ENCODE measurements at places on chromosomes 7 and 10. TPM values are rescaled to one million over a fixed set of nuclear protein-coding genes. Genes with fewer than 3 reads are reported as not detected.

- DNase-seq: no peak
Observed at GRCh38 chr7:25515633-25516275, 287.5 kb upstream of the NPVF start.

HOXA2 gene
- 6.6 TPM for total RNA-seq

DNA sequence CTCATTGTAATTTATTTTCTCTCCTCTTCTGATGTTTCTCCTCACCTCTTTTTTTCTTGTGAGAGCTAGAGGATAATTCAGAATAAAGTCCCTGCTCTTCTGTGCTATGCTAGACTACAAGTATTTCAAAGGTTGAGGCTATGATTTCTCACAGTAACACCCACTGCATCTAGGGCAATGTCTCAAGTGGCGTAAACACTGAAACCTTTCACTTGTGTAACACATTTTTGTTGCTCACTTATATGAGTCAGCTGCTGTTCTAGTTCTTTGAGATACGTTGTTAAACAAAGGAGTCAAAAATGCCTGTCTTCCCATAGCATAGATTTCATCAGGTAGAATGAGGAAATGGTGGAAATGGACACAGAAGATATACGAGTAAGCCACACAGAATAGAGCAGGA is 305.1 kb upstream of the PITRM1 start:
- peak; percentile 26 for DNase-seq

DNA sequence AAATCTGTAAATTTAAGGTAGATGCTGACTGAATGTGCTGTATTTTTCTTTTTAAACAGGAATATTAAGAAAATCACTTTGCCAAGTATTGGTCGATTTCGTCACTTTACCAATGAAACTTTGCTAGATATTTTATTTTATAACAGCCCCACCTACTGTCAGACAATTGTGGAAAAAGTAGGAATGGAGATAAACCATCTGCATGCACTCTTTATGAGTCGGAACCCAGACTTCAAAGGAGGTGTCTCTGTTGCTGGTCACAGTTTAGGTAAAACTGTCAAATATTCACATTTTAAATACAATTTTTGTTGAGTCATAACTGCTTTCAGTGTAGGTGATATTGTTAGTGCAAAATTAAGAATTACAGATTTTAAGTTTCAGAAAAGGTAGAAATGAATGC is 25.2 kb downstream of the SEC23IP start:
- no peak for DNase-seq

FRMPD2 gene
- total RNA-seq: not detected

DNA sequence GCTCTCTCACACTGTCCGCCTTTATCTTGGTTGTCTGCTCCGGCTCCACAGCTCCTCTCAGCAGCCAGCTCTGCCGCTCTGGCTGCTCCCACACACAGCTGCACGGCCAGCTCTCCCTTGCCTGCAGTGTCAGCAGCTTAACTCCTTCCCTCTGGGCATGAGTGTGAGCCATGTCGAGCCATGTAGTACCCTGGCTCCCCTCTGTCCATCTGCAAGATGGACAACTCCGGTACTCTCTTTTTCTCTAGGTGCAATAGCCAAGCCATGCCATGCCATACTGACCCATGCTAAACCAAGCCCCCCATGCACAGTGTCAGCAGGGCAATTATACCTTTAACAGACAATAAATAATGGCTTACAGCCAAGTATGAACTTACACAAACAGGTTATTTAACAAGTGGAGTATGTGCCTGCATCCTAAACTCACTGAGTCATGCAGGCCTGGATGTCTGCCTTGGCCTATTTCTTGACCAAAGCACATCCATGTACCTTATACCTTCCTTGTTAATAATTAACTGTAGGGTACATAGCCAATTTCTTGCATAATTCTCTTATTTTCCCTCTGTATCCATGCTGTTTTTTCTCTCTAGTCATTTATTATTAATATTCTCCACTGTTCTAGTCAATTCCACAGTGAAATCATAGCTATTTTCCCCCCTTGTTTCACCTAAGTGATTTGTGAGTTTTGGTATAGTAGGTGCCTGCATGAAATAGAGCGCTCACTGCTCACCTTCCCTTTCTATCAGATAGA is 170.9 kb downstream of the CDK14 start:
- DNase-seq: peak; percentile 82

DNA sequence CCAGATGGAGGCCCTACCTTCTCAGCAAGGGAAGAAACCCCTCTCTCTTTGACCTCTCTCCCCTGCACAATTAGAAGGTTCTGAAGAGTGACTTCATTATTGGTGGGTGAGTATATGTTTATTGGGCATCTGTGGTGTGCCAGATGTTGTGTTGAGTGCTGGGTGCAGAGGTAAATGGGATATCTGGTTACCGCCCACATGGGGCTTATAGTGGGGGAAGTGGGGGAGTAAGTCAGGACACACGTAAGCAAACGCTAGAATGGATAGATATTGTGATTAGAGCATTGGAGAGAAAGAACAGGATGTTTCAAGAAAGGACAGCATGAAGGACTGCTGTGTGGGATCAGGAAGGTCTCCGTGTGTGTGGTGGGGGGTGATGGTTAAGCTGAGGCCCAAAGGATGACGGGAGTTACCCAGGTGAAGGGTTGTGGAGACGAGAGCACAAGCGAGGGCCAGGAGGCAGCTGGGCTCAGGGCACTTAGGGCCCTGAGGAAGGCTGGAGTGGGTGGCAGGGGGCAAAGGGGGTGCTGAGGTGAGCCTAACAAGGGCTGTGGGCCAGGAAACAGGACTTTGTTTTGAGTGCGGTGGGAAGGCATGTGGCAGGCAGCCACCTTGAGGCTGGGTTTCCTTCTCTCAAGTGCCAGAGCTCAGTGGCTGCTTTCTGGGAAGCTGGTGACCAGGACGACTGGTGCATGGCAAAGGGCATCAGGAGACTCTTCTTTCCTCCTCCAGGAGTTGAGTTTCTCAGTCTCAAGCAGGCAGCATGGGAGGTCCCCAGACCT is 299.9 kb downstream of the RPS24 start:
- no peak for DNase-seq

CPA4 gene
- total RNA-seq: not detected

HOGA1 gene
- total RNA-seq: 0.36 TPM

CFAP70 gene
- not detected for total RNA-seq

GRCh38 chr7:28360739-28361138 is 51.6 kb upstream of the CREB5 start:
- DNase-seq: no peak

- peak; percentile 23 for DNase-seq
Observed at GRCh38 chr7:25720427-25720826, 431.6 kb upstream of the NFE2L3 start.
